ENCODE measurements at places on chromosomes 2 and 18.

DNA sequence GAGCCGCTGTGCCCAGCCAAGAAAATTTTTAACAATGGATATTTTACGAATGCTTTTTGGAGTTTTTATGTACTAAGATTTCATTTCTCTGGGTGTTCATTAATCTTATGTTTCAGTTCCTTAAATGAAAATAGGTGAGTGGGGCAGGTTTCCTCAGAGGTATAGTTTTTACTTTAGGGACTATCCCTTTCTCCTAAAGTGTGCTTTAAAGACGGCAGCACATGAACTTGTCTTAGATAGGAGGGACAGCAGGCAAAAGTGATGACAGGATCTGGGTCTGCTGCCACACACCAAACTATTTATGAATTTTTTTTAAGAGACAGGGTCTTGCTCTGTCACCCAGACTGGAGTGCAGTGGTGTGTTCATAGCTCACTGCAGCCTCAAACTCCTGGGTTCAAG is 8.0 kb upstream of the REL start:
- no peak for DNase-seq

DNA sequence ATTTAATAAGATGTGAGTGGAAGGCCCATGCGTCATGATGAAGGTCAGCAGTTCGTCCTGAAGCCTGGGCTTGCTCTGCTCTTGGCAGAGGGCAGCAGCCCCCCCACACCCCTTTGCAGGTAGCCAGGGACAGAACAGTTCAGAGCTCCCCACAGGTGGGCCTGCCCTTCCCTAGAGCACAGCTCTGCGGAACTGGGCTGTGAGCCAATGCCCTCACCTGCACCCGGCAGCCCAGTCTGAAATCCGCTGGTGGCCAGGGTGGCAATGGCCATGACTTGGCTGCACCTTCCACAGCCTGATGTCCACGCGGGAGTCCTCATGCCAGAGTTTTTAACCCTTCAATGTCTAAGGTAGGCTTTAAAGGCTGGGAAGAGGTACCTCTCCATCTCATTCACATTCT is 136.7 kb downstream of the ACKR3 start:
- DNase-seq: no peak

DNA sequence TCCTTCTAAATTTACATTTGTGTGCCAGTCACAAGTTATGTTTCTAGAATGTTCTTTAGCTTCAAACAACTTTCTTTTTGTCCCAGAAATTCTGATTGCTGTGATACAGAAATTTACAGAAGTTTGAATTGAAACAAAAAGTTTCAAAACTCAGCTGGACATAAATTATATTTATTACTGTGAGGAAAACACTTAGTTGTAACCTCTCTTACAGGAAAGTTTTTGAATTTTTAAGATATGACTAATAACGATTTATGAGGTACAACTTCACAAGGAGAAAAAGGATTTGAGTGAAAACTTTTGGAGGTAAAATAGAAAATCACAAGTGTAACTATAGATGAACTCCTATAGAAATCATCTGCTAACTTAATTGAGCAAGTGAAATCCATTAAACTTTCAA is 205.3 kb downstream of the TMEM247 start:
- no peak for DNase-seq

DNA sequence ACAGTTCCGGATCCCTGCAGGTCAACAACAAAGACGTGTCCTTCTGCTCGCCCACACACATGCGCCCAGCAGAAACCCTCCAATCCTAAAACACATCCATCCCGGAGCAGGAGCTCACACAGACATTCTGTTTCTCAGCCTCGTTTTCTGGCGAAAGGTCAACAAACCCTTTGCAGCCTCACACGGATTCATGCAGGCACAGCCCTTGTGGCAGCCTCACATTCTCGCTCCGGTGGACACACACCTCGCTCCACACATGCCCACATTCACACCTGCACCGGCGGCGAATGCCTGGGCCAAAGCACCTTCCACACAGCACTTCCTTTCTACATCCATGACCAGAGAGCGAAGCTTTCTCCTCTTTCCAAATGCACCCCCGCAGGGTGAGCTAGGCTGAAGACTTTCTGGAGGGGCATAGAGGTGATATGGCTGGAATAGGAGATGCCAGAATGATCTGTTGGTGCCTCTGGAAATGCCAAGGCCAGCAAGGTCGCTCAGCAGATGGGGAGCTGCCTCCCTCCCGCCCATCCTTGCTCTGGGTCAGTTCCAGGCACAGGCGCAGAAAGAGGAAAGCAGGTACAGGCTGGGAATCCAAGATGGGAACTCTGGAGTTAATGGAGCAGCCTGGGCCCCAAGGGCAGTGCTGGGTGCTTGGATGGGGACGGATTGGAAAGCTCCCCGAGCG is 88.8 kb downstream of the CELF4 start:
- DNase-seq: no peak

- DNase-seq: no peak
These were observed 102.5 kb downstream of the LYPD6B start for GRCh38 chr2:149141046-149141445.

DNA sequence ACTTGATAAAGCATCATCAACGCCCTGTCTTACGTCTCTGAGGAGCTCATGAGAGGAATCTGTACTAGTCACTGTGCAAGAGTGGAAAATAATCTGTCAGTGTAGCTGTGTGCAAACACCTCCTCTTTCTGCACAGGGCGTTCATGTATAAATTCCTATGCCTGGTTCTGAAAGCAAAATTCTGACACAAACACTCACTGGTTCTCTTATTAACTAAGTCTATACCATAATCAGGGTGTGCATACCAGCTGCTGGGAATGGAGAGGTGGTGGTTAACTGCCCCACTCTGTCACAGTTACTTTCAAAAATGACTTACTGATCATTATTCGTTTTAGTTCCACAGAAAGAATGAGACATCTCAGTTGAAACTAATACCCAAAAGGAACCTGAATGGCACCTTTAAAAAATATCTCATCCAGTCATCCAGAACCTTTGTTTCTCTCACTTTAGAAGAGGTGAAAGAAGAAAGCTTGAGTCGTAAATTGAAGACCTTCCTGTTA is 35.7 kb downstream of the STK39 start:
- DNase-seq: no peak

- DNase-seq: peak; percentile 49
These were observed 175.6 kb upstream of the ZFP36L2 start for GRCh38 chr2:43402002-43402401.

- no peak for DNase-seq
These were observed 93.8 kb downstream of the COLEC12 start for GRCh38 chr18:406677-407076.

GRCh38 chr18:26864658-26865057 is 849 bp downstream of the AQP4 start:
- DNase-seq: no peak

DNA sequence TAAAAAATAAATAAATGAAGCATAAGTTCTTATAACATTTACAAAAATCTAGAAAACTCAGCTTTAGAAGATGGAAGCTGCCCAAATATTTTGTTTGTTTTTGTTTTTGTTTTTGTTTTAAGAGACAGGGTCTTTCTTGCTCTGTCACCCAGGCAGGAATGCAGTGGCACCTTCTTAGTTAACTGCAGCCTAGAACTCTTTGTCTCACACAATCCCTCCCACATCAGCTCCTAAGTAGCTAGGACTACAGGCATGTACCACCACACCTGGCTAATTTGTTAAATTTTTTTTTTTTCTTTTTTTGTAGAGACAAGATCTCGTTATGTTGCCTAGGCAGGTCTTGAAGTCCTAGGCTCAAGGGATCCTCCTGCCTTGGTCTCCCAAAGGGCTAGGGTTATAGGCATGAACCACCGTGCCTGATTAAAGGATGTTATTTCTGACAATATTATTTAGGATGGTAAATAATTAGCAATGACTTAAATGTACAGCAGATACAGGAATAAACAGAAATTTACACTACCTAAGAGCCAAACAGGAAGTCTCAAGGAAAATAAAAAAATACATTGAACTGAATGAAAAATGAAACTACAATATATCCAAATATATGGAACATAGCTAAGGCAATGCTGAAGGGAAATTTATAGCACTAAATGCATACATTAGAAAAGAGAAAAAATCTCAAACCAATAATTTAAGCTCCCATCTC is 17.2 kb downstream of the SESTD1 start:
- no peak for DNase-seq

- no peak for DNase-seq
These were observed 204.2 kb downstream of the MBD2 start for GRCh38 chr18:54020156-54020745.

- no peak for DNase-seq
These were observed 2.1 kb upstream of the HSBP1L1 start for GRCh38 chr18:79962311-79962710.

- peak; percentile 61 for DNase-seq
These were observed 53.5 kb downstream of the RASGRP3 start for GRCh38 chr2:33529771-33530481.

DNA sequence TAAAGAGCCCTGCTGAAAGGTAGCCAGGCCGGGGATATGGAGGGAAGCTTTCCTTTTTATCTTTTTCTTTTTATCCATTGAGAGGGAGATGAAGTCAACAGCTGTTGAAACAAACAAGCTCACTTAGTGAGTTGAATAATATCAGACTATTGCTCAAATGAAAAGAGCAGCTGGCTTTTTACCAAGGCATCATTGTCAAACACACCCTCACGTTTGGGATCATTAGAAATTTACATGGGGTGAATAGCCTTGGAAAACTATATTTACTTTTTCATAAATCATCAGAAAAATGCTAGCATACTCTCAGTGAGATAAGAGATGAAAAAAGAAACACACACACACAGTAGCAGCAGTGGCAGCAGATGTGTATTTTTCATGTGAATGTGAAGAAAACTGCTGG is 71.5 kb upstream of the HNMT start:
- no peak for DNase-seq

DNA sequence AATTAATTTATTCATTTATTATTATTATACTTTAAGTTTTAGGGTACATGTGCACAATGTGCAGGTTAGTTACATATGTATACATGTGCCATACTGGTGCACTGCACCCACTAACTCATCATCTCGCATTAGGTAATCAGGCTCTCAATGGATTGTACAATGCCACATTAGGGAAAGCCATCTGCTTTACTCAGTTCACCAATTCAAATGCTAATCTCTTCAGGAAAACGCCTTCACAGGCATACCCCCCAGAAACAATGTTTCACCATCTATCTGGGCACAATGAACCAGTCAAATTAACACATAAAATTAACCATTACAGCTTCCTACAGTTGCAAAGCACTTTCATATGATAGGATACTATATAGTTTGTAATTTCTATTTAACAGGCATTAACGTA is 84.8 kb upstream of the DNAJC10 start:
- DNase-seq: no peak

DNA sequence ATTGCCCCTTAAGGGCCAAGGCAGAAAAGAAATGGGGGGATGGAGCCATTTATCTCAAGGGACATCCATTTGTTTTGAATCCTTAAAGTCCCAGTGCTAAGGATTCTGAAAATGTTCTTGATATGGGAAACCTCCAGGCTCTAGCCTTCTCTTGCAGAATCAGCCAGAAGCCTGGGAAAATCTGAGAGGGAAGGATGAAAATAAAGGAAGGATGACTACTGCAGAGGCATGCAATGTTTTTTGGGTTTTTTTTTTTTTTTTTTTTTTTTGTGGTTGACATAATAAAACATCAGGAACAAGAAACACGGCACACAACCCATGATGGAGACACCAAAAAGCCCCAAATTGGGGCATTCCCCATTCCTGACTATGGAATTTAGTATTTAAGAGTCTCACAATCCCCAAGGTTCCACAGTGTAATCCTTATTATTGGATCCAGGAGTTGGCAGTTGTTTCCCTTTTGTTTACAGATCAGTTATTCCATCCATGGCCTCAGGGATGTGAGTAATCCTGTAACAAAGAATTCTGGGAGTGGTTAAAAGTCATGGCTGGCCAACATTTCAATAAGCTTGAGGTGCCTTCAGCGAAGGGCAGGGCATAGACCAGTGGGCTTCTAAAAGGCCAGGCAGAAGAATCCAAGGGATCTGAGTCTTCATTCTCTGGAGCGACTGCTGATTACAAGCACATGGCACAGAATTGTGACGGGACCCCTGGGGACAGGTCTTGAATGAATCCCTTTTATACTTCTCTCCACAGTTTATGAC is 337.5 kb downstream of the GULP1 start:
- DNase-seq: no peak

- no peak for DNase-seq
These were observed 6.7 kb upstream of the IAH1 start for GRCh38 chr2:9467687-9468086.

DNA sequence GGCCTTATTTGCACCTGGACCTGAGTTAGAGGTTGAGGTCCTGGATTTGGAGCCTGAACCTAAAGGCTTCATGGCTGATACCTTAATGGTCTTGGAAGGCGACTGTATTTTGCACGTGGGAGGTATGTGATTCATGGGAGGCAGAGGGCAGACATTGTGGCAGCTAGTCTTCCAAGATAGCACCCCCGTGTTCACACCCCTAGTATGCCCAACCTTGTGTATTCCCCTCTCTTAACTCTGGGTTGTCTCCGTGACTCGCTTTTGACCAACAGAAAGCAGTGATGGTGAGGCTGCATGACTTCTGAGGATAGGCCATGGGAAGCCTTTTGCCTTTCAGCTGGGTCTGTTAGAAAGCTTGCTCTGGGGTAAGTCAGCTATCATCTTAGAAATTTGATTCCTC is 45.8 kb upstream of the HAAO start:
- no peak for DNase-seq

GRCh38 chr2:101690547-101691152 is 6.9 kb upstream of the MAP4K4 start:
- DNase-seq: no peak

- DNase-seq: no peak
These were observed 730.2 kb upstream of the ZNF804A start for GRCh38 chr2:183868153-183868552.

GRCh38 chr18:51321696-51322095 is 124.2 kb upstream of the MEX3C start:
- no peak for DNase-seq

DNA sequence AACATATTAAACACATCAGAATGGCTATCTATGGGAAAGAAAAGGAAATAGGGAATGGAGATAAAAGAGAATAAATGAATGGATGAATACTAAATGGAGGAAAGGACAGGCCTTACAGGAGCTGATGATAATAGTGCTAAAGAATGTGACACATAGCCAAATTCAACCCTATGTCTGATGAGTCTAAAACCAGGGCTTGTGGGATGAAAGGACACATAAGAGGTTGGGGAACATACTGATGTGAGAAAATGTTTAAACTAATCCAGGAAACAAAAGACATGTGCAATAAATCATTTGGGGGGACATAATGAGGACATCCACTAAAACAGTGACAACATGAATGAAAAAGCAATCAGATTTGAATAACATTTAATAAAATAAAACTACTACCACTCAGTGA is 120.0 kb downstream of the DYM start:
- DNase-seq: no peak
